GOT3 (cell line): ENCODE measurements at places on chromosomes 4 and X.

- no peak for DNase-seq
These were observed 1.2 kb downstream of the TRIML2 start for GRCh38 chr4:188107931-188108843.

- DNase-seq = no peak
These were observed 55.1 kb downstream of the GALNT7 start for GRCh38 chr4:173223743-173224142.

DNA sequence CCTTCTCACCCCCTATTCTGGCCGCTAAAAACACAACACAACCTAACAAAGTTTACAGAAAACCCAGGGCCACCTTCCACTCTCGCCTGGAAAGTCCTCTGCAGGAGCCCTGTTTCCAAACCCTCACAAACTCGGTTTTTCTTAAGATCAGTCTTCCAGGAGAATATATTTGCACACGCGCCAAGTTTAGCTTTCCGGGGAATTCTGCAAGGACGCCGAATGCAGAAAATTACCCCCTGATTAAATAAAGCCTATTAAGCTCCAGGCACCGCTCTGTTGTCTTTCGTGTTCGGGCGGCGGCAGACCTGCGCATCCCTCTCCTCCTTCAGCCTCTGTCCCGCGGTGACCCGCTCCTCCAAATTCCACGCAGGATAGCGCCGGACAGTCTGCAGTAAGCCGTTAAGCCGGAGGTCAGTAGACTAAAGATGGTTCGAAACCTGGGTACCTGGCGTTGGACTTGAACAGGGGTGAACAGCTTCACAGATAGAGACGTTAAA lies 5.0 kb downstream of the MSX1 start:
- no peak for DNase-seq

DNA sequence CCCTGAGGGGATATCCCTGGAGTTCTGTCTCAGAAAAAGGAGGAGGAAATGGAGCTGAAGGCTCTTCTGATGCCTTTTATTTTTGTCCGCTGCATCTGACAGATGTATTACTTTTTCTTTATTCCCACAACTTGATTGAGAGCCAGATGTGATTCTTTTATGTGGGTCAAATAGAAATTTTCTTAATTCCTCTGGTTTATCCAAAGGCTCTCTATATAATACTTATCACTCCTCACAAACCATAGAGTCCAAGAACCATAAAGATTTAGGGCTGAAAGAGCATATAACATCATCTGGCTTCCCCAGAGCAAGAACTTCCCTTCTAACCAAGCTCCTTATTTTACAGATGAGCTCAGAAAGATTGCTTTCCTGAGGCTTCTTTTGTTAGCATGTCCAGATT lies 756.7 kb upstream of the FAM241A start:
- DNase-seq = no peak

- no peak for DNase-seq
These were observed 70.7 kb downstream of the SUPT20HL2 start for GRCh38 chrX:24243188-24243587.

- DNase-seq = no peak
These were observed 9.4 kb upstream of the RASL11B start for GRCh38 chr4:52852711-52853110.

DNA sequence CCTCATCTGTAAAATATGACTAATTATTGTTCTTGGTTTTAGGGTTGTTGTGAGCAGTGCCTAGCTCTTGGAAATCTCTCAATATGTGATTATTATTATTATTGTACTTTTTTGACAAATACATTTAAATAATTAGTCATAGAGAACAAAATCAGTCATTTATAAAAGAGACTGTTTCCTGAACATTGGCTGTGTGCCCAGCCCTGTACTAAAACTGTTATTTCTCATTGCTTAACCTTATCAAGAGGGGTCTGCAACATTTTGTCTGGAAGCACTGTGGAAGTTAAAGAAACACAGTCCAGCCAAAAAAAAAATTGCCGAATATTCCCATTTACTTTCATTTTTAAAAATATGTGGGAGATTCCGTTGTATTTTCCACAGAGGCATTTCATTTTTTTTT lies 989.2 kb upstream of the SLIT2 start:
- no peak for DNase-seq

GRCh38 chr4:185708348-185708747 lies 103.6 kb downstream of the SORBS2 start:
- no peak for DNase-seq

GRCh38 chrX:69050051-69050765 lies 115.0 kb downstream of the PJA1 start:
- no peak for DNase-seq

GRCh38 chrX:40107291-40108161 lies 9.8 kb upstream of the BCOR start:
- no peak for DNase-seq

GRCh38 chrX:46758163-46758955 lies 559 bp downstream of the SLC9A7 start:
- no peak for DNase-seq

- no peak for DNase-seq
These were observed 800 bp downstream of the KDM5C start for GRCh38 chrX:53223955-53224859.

GRCh38 chr4:173360587-173361221 lies 10.1 kb upstream of the SAP30 start:
- DNase-seq = no peak

DNA sequence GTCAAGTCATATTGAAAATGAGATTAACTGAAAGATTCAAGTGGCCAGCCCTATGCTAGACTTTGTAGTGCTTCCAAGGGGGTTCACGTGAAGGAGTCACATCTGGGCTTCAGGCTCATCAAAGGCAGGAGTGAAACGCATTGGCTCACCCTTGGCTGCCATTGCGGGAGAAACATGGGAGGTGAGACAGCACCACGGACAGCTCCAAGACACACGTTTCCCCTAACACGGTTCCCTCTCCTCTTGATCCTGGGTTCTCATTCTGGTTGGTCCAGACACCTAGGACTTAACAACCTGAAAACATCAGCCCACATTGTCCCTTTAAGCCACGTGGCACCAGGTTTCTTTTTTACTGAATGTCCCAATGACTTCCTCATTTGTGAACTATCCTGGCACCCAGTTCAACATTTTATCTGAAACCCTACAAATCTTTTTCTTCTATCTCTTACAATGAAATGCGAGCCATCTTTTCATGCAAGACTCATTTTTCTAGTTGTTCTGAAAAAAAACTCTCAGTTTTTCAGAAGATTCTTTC lies 279.0 kb upstream of the VCX3A start:
- DNase-seq = no peak

DNA sequence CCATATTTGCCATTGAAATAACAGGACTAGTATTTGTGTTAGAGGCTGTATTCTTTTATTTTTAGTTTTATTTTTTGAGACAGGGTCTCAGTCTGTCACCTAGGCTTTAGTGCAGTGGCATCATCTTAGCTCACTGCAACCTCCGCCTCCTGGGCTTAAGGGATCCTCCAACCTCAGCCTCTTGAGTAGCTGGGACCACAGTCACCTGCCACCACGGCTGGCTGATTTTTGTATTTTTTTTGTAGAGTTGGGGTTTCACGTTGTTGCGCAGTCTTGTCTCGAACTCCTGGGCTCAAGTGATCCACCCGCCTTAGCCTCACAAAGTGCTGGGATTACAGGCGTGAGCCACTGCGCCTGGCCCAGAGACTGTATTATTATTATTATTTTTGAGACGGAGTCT lies 15.3 kb downstream of the TMEM131L start:
- DNase-seq = no peak

DNA sequence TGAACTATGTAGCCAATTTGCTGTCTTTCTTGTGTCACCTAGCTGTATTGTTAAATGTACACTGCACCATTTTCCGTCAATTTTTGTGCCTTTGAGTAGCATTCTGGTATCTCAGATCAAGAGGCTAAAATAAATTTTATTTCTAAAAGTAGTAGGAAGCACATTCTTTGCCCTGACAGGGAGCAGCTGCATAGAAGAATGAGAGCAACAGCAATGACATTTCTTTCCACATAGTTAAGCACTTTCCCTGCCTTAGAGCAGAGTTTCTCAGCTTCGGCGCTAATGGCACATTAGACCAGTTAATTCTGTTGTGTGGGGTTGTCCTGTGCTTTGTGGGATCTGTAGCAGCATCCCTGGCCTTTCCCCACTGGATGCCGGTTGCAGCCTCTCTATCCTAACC lies 173.9 kb downstream of the CHIC2 start:
- no peak for DNase-seq

DNA sequence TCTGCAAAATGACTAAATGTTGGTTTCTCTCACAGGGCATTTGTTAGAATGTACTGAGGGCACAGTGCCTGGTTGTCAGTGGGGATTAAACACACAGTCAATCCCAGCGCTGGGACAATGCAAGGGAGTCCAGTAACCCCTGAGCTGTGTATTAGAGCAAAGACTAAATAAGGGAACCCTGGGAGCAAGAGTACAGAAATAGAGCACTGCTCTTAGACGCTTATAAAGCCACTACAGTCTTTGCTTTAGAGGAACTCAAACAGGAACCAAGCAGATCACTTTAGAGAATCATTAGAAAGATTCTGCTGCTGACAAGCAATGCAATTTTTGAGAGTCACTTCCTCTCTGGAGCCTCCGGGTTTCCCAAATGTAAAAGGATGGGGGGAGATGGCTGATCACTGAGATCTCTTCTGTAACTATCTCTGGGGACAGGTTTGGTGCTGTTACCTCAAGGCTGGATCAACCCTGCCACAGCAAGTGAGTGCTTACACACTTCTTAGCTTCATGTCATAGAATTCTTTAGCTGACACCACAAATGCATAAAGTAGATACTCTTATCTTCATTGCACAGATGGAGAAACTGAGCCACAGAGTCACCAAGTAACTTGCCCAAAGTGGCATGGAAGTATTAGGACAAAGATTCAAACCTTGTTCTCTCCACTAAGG lies 137.8 kb upstream of the CPEB2 start:
- DNase-seq = no peak

DNA sequence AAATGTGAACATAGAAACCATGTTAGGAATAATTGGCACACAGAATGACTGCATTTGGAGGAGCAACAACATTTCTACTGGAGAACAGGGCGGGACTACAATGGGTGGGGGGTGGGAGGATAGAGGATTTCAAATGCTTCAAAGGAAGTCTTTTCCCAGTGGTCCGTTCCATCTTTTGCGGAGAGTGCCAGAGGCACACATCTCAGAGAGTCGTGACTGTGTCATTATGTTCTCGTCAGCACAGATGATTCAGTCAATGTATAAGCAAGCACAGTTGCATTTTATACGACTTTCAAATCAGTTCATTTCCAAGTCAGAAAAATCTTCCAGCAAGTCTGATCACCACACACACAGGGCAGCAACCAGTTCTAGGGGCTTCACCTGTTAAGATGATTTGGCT lies 22.7 kb upstream of the GPR50 start:
- DNase-seq = no peak

GRCh38 chrX:71910643-71910985 lies at the start of gene NHSL2:
Gene NHSL2, plus strand, starts transcription at chrX:71910845.
- no peak for DNase-seq

DNA sequence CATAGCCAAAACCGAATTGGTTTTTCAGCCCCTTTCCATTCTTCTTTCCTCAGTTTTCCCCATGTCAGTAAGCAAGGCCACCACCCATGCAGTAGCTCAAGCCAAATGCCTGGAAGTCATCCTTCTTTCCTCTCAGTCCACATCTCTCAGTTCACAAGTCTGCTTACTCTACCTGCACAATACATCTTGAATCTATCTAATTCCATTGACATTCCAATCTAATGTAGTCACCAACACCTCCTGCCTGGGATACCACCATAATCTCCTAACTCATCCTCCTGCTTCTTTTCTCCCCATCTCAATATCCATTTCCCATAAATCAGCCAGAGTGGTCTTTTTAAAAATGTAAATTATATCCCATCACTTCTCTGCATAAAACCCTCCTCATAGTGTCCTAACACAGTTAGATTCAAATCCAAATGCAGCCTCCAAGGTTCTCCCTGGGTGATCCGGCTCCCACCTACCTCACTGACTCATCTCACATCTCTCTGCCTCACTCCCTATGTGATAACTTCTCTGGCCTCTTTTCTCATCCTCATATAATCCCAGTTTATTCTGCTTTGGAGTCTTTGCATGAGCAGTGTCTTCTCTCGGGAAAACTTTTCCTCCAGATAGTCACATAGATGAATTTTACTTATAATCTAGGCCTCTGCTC lies 26.9 kb downstream of the KCNIP4 start:
- DNase-seq = no peak
